ENCODE measurements at places on chromosomes 3 and 15. TPM values are rescaled to one million over a fixed set of nuclear protein-coding genes. Genes with fewer than 3 reads are reported as not detected.

Gene C3orf22
- total RNA-seq: not detected

Gene GRK7
- not detected for total RNA-seq

Gene IL5RA
- not detected for total RNA-seq

Gene OR5H1
- total RNA-seq: not detected

Gene PLXNB1
- 3.0 TPM for total RNA-seq

Gene MOBP
- total RNA-seq: not detected

Gene SHISA5
- 64.0 TPM for total RNA-seq

Gene LRRK1
- 0.09 TPM for total RNA-seq

Gene DUOXA2
- total RNA-seq: not detected

Gene A4GNT
- total RNA-seq: not detected

Gene ABHD14A
- total RNA-seq: 7.7 TPM

Gene CPB1
- total RNA-seq: not detected

Gene NOX5
- 0.23 TPM for total RNA-seq

Gene TPRG1
- 1.0 TPM for total RNA-seq
